ENCODE measurements at places on chromosomes 1 and 21.
A peak's percentile ranks its signal among the peaks of the same experiment; 100 is the strongest.

- DNase-seq: no peak
Measured at GRCh38 chr1:5329068-5329739, 663.0 kb downstream of the NPHP4 start.

DNA sequence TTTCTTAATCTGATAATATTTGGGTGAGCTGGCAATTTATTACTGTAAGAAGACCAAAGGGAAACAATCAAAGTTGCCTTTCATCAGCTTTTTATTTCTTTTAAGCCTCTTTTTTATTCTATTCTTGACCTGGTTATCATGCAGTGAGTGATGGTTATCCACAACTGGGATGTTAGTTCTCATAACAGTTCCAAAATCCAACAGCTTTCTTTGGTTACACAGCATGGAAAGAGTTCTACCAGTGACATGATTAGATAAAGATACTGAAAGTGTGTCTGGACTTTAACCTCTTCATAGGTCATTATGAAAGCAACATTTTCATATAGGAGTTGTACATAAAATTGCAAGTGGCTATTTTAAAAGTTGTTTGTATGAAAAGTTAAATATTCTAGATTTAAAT is 163.0 kb downstream of the SYT2 start:
- DNase-seq: no peak

GRCh38 chr1:207999274-207999915 is 88.5 kb upstream of the CD34 start:
- no peak for DNase-seq

- no peak for DNase-seq
Measured at GRCh38 chr1:96291468-96291867, 430.1 kb upstream of the PTBP2 start.

DNA sequence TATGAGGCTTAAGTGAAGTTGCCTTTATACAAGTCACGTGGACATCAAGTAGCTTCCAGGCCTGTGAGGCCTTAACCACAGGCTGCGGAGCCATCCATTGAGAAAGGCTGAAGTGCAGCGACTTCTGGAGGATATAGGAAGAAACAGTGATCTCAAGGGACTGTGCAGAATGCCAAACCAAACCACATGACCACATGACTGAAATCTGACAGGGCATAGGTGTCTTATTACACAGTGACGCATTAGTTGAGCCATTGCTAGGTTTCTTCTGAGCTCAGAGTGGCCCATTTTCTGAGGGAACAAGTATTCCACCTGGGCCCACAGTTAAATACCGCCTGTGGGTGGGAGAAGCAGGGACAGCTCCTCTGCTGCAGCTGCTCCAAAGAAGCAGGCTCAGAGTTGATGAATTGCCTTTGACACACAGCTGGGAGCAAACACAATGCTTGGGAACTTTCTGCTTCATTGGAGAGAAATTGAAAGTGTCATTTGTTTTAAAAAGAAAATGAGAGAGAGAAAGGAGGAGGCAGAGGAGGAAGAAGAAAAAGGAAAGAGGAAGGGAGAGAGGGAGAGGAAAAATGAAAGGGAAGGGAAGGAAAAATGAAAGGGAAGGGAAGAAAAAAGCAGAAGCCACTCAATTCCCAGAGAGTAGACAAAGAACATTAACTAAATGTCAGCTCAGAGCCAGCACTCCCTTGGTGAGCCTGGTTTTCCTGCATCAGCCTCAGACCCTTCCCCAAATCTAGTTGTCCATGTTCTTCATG is 94.4 kb downstream of the COLGALT2 start:
- DNase-seq: no peak

GRCh38 chr1:228275179-228275429 is 67.3 kb downstream of the OBSCN start:
- no peak for DNase-seq

GRCh38 chr1:53582211-53583020 is 123.2 kb downstream of the DMRTB1 start:
- no peak for DNase-seq

DNA sequence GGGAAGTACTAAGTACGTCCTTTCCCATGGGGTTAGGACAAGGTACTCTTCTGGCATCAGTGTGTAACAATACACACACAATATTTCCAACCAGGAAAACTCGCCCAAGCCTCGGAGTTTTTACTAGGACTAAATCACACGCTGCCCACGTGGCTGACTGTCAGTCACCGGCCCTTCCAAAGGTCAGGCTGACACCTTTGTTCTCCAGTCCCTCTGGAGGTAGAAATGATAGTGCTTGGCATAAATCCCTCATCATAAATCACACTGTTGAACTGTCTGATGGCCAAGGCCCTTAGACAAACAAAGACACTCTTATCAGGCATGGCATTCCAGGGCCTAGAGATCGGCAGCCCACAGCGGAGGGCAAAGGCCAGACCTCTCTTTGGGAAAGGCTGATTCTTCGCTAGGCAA is 16.9 kb upstream of the SLAMF9 start:
- no peak for DNase-seq

DNA sequence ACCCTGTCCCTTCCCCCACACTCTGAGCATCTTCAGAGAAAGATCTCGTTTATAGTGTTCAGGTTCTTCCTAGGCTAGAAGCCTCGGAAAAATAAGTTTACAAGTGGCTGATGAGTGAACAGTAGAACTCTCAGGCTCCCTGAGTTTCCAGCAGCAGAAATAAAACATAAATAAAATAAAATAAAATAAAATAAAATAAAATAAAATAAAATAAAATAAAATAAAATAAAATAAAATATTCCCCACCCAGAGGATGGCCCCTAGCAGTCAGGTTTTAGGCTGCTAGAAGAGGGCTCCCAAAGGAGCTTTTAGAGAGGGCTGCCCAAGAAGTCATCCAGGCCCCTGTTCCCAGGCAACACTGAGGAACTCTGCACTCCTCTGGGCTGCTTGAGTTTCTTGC is 55.1 kb downstream of the KCNC4 start:
- DNase-seq: no peak

DNA sequence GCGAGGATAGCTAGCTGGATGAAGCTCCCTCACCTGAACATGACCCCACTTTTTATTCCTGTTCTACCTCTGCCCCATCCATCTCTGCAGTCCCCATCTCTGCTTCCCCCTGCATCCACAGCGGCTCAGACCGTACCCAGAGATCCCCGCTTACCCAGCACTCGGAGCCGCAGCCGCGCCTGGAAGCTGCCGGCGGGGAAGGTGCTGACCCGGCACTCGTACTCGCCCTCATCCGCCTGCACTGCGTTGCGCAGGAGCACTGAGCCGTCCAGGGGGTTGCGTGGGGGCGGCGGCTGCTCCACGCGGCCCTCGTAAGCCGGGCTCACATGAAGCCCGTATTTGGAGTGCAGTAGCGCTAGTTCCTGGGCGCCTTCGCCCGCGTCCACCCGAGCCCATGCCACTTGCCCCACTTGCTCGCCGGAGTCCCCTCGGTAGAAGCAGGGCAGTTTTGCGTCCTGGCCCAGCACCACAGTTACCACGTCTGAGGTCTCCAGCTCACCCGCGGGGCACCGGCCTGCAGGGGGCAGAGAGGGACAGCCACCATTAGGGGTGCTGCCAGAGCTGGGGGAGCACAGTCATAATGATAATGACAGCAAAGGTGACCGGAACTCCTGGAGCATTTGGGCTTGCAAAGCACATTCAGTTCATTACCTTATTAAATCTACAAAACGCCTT is 9.8 kb downstream of the NECTIN4 start:
- no peak for DNase-seq

DNA sequence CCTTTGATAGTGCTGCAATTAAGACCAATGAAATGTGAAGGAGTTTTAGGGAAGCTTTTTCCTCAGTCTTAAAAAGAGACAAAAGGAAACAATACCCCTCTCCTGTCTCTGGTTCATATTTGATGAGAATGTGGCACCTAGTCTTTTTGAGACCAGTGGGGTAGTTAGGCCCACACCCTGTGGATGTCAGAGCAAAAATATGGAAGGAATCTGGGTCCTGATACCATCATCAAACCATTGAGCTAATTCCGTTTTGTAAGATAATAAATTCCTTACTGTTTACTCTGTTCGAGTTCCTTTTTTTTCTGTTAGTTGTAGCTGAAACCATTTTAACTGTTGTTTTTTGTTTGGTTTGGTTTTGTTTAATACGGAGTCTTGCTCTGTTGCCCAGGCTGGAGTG is 33.3 kb downstream of the PTPRC start:
- no peak for DNase-seq

- no peak for DNase-seq
Measured at GRCh38 chr1:47334765-47335435, 1.3 kb downstream of the CMPK1 start.

DNA sequence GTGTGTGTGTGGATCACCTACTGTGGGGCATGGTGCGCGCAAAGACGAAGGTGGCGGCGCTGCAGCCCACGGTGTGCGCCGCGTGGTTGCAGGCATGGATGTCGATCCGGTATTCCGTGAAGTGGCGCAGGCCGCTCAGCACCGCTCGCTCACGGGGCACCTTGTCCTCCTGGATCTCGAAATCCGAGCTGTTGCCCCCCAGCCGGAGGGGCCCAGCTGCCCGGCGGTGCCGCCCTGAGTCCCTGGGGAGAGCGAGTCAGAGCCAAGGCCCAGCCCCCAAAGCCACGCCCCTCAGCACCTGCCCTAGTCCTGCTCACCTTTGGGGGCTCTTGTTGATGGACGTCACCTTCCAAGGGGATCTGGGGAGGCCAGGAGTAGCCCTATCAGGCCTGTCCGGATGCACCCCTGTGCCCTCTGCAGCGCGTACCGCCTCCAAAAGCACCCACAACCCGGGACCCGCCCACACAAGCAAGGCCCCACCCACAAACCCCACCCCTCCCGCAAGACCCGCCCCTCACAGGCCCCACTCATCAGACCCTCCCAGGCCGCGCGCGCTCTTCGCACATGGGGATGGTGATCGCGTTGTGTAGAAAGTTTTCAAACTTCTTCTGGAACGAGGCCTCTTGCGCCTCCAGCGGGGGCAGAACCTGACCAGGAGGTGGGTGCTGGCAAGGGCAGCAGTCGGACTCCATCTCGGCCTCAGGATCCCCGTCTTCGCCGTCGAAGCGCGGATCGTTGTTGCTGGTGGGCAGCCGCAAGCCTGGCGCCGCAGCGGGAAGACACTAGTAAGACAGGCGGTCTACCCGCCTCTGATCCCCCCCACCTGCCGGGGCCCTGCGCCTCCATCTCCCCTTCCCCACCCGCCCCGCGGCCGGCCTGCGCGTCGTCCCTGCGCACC is 13.6 kb downstream of the INSRR start:
- no peak for DNase-seq

DNA sequence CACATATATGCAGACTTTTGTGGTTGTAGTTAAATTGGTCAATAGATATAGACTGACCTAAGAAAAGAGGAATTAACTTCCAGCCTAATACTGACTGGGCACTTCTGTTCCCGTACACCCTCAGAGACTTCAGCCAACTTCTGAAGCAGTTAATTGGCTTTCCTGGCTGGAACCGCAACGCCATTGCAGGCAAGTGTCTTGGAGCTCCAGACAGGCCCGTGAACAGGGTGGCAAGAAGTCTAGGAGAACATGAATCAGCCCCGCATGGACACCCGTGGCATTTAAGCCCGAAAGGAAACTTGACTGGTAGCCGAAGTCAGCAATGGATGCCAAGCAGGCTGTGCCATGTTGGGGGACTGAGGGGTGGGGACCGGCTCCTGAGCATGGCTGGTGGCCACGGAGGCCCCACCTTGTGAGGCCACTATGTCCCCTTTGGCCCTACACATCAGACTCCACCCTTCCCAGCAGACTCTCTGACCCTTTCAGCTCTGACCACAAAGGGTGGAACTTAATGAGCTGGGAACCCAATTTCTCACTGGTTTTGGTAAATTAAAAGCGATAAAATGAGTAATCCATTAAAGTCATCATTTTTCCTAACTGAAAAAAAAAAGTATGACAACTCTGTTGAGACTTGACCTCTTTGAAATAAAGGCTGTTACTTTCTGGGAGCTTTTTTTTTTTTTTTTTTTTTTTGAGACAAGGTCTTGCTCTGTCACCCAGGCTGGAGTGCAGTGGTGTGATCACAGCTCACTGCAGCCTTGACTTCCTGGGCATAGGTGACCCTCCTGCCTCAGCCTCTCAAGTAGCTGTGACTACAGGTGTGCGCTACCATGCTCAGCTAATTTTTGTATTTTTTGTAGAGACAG is 54.1 kb downstream of the RUNX1 start:
- no peak for DNase-seq

DNA sequence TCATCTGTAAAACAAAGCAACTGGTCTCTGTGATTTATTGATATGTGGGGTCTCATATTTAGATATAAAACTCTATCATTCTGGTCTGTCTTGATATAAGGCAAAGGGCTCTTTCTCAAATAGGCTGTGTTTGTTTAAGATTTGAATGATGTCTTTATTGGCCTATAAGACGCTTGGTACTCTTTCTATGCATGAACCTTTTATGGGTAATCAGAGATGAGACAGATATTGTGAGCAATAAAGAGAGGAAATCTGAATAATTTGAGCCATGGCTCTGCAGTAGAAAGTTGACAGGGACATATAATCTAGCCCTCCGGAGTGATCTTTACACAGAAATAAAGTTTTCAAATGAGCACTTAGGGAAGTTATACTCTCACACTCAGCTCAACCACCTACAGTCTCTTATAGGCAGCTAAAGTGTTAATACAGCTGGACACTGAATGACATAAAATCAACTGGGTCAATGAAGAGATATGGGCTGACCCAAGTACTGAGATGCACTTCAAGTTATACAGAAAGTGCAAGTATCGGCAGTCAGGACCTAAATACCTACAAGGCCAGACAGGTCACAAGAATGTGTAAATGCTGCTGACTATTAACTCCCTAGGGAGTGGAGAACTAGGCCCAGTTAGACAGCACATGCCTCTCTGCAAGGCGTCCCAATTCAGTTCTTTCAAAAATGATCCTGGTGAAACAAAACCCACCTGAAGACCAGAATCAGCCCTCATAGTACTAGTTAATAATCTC is 111.0 kb downstream of the PTPN14 start:
- no peak for DNase-seq

DNA sequence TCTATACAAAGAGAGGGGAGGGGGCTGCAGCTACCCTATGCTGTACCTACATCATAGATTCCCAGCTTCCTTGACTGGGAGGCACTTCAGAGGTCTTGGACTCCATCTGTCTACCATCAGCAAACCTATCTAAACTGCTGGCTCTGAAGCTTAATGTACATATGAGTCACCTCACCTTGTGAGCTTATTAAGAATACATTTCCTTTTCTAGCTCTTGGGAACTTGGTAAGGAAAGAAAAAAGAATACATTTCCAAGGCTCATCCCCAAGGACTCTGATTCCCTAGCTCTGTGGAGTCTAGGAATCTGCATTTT is 50.0 kb upstream of the PRELP start:
- DNase-seq: no peak

GRCh38 chr1:243848858-243849420 is 1.1 kb downstream of the AKT3 start:
- peak; percentile 3 for DNase-seq

GRCh38 chr1:170674239-170674638 is 10.3 kb downstream of the PRRX1 start:
- DNase-seq: no peak

DNA sequence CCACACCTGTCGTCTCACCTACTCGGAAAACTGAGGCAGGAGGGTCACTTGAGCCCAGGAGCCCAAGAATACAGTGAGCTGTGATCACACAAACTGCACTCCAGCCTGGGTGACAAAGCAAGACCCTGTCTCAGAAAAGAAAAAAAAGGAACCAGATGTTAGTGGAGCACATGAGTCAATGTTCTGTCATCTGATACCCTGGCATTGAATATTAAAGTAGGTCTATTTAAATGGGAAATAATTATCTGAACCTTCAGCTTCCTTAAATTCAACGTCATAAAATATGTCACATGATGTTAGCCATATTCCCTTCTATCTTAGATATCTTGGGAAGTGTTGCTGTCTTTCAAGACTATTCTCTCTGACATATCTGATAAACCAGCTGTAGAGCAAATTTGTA is 47.3 kb downstream of the NCAM2 start:
- DNase-seq: no peak

Data from stimulated activated CD4-positive, alpha-beta T cell treated with anti-CD3 and anti-CD28 coated beads, Interleukin-2, amount 100 ng/mL, for 4 hours (primary cell).